ENCODE measurements at places on chromosomes 6 and 20.
A peak's percentile ranks its signal among the peaks of the same experiment; 100 is the strongest.

GRCh38 chr6:3902871-3903648 is 53.9 kb downstream of the FAM50B start:
- no peak for DNase-seq

DNA sequence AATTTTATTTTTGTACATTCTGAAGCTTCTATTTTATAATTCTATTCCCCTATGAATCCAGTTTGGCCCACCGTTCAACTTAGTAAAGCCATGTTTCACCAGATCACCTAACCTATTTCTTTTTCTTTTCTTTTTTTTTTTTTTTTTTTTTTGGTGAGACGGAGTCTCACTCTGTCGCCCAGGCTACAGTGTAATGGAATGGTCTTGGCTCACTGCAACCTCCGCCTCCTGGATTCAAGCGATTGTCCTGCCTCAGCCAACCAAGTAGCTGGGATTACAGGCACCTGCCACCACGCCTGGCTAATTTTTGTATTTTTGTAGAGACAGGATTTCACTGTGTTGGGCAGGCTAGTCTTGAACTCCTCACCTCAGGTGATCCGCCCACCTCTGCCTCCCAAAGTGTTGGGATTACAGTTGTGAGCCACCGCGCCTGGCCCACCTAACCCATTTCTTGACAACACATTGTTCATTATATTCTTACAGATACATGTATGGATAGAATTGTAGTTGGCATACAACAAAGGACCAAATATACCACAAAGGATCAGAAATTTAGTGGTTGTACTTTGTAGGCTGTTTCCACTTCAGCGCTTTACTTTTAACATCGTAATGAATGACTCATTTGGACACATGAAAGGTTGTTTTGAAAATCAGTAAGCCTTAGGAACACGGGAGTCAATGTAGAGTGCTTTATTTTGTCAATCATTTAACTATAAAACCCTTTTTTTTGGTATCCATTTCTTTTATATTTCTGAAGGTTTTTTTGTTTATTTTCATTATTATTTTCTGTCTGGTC is 63.2 kb downstream of the GJA1 start:
- DNase-seq = no peak

- DNase-seq = no peak
Observed at GRCh38 chr6:149867876-149868640, 3.9 kb upstream of the LRP11 start.

- DNase-seq = no peak
Observed at GRCh38 chr6:45966797-45967196, 48.9 kb downstream of the CLIC5 start.

- peak; percentile 64 for DNase-seq
Observed at GRCh38 chr6:157823528-157824370, 703 bp downstream of the SNX9 start.

DNA sequence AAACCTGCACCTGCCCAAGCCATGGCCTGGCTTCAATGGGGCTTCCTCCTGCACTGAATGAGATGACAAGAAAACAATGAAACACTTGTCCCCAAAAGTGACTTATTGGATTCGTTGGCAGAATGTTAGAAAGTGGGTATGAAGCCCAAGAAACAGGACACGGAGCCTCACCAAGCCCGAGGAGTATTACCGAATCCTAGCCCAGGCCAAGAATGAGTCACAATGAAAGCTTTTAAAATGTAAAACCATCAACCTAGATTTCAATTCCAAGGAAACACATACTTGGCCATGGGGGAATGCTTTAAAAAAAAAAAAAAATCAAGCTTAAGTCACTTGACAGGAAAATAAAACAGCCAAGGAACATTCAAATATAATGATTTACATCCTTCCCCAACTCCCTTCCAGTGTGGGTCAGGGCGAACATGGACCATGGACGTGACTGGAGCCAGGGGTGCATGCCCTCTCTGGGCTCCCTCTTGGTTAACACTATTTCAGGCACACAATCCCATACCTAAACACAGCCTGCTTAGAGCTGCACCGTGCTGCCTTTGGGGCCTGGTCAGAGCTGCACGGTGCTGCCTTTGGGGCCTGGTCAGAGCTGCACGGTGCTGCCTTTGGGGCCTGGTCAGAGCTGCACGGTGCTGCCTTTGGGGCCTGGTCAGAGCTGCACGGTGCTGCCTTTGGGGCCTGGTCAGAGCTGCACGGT is 3.1 kb upstream of the STX16 start:
- DNase-seq = no peak

DNA sequence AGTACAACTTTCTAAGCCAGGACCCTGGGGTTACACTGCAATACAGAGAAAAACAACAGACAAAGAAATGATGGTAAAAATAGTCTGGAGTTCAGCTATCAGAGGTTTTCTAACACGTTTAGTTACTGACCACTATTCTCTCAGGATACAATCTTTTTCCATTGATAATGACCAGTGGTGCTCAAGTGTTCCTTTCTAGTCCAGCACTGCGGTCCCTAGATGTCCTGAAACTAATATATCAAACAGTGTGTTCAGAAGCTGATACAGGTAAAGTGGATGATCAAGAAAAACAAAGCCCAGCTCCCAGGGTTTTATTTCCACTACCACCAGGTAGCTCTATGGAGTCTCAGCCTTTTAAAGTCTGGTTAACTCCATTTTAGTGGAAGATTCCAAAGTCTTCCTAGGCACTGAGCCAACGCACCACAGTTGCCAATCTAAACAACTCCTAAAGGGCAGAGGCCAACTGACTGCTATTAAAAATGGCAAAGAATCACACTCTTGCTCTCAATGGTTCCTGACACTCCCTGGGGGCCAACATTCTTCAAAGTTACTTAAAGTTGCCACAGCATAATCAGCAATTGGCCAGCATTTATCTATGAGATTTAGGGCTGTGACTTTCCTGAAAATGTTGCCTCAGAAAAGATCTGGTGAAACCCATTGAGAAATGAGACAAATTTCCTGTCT is 38.2 kb downstream of the DZANK1 start:
- no peak for DNase-seq

- no peak for DNase-seq
Observed at GRCh38 chr6:127199470-127199869, 67.2 kb upstream of the RNF146 start.

DNA sequence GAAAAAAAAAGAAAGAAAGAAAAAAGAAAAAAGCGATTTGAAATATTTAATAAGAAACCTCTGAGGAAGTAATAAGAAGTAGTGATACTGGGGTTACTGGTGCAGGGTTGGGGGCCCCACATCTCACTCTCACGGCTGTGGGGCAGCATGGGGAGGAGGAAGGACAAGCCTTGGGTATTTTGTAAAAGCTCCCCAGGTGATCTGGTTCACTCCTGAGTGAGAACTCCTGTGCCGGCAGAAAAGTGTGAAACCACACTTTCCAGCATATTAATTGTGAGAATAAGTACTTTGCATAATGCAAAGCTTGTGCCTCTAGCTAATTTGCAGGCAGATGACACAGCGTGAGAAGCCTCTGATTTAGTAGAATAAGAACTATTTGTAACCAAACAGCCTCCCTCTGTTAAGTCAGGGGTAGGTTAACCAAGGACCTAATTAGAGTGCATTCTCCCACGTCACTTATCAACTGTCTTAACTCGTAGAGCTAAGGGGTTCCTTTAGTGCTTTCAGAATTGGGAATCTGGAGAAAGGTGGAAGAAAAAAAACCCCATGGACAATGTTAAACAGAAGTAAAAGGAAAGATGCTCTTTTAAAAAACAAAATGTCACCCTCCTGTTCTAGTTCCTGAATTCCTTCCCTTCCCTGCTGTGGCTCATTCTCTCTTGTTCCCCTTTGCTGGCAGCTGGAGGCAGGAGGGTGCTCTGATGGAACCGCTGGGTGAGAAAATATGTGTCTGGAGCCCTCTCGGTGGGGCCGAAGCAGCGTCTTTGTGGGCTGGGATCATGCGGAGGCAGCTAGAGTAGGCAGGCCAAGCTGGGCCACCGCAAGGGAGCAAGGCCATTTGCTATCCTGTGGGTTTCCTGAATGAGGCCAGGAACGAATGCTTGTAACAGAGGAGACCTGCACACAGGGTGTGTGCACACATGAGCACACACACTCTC is 108.7 kb downstream of the FYN start:
- peak; percentile 72 for DNase-seq

DNA sequence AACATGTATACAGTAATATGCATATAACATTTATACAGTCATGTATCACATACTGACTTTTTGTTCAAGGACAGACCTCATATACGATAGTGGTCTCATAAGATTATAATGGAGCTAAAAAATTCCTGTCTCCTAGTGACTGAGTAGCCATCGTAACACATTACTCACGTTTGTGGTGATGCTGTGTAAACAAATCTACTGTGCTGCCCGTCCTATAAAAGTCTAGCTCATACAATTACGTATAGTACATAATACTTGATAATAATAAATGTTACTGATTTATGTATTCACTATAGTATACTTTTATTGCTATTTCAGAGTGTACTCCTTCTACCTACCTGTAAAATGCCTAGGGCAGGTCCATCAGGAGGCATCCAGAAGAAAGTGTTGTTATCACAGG is 17.4 kb downstream of the SERAC1 start:
- DNase-seq = no peak

DNA sequence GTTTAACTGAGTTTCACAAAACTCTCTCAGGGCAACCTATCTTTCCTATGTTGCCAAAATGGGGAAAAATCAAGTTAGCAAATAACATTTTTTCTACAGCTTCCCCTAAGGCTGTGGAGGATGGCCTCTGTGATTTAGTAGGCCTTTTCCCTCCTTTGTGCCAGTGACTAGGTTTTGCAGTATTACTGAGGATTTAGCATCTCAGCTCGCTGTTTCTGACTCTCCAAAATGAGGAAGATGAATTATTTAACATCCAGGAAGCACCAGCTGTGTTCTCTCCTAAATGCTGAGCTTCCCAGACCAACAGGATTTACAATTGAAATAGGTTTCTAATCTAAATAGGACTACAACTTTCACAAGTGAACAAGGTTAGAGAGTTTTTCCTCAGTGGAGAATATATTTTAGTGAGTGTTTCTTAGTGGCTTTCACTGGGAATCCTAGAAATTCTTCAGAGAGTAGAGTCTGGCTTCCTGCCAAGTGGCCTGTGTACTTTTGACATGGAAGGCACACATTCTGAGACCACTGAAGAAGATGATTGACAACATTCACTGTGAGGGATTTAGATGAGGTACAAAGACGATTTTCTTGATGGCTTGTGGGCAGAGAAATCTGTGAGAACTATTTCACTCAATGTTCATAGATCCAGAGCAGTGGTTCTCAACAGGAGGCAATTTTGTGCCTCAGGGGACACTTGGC is 62.4 kb downstream of the PTCHD4 start:
- no peak for DNase-seq

- no peak for DNase-seq
Observed at GRCh38 chr6:140174524-140174923, 800.1 kb upstream of the CITED2 start.

GRCh38 chr6:82437701-82438100 is 74.1 kb downstream of the TPBG start:
- DNase-seq = no peak

- DNase-seq = no peak
Observed at GRCh38 chr6:106882601-106883518, 91.7 kb downstream of the CD24 start.

GRCh38 chr6:105884426-105884825 is 201.7 kb upstream of the PRDM1 start:
- no peak for DNase-seq

GRCh38 chr20:25705830-25706351 is 9.2 kb upstream of the ZNF337 start:
- DNase-seq = no peak

DNA sequence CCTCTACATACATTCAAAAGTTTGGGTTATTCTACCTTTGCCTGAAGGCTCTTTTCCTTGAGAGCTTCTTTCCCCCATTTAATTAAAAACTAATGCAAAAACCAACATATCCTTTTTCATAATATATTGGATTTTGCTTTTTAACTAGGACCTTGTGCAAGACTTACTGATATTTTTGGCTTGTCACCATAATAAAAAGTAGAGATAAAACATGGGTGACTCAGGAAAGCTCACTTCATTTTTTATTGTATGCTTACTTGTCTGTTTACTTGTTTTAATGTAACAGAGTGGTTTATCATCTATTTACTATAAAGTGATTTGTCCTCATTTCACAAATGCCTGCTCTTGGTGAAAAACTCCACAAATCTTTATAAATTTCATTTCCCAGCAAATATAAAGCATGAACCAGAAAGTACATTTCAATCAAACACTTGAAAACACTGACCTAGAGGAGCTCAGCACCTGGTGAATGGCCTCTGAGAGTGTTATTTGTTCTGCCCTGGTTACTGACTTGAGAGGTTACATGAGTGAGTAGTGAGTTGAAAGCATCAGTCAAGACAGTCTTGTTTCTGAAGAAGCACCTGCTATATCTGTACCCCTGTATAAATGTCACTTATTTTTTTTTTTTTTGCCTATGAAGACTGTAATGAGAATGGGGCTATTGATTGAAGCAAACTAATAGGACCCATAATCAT is 20.8 kb downstream of the ADGRG6 start:
- DNase-seq = no peak

- no peak for DNase-seq
Observed at GRCh38 chr6:69976591-69977090, 110.3 kb downstream of the COL19A1 start.

- DNase-seq = no peak
Observed at GRCh38 chr6:82083646-82084045, 163.9 kb downstream of the IBTK start.
